ENCODE measurements at places on chromosomes 2 and 18.

- no peak for DNase-seq
Measured at GRCh38 chr2:108409768-108410167, 32.0 kb downstream of the SULT1C4 start.

DNA sequence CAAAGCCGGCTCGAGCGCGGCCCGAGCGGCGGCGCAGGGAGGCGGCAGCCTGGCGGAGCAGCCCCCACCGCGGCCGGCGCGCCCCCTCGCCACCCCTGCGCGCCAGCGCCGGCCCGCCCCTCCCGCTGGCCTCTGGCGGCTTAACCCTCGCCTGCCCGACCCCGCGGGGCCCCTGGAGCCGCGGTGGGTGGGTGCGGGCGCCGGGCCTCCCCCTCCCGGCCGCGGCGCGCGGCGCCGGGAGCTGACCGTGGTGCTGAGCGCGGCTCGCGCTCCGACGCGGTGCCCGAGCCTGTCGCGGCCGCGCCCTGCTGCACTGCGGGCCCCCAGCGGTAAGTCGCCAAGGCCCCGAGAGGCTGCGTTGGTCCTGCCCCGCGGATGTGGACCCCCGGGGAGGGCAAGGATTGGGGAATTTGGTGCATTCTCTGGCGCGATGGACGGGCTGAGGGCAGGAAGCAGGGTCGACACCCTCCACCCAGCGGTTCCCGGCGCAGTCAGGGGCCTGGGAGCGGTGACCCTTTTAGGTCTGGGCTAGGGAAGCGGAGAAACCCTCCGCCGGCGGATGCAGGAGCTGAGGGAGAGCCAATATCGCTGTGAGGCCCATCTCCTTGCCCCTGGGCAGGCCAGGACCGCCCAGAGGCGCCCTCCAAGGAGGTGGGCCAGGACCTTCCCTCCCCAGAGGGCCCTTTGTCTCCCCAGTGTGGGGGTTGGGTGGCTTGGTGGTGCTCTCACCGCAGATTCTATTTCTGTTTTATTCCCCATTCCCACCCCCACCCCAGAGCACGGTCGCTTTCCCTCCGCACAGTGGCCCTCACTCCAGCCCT is 923 bp downstream of the AMER3 start:
- no peak for DNase-seq

GRCh38 chr2:105373895-105374401 is 24.9 kb downstream of the FHL2 start:
- DNase-seq, result no peak

GRCh38 chr2:170736628-170737027 is 21.5 kb downstream of the SP5 start:
- DNase-seq, result no peak

DNA sequence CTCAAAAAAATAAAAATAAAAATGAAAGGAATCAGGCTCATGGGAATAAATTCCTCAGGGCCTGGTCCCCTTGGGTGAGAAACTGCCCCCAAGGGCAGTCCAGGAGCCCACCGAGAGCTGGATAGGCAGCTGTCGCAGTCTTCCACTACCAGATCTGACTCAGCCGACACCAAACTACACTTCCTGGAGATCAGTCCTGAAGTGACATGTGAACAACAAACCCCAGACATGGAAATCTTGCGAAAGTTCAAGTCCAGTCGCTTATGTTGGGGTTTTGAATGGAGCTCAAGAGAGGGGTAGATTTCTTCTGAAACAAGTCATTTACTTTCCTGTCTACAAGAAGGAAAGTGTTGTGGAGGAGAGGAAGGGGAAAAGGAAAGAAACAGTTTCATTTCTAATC is 12.9 kb downstream of the ADCY3 start:
- DNase-seq, result no peak

- DNase-seq, result no peak
Measured at GRCh38 chr18:62200121-62200914, 13.3 kb downstream of the RELCH start.

DNA sequence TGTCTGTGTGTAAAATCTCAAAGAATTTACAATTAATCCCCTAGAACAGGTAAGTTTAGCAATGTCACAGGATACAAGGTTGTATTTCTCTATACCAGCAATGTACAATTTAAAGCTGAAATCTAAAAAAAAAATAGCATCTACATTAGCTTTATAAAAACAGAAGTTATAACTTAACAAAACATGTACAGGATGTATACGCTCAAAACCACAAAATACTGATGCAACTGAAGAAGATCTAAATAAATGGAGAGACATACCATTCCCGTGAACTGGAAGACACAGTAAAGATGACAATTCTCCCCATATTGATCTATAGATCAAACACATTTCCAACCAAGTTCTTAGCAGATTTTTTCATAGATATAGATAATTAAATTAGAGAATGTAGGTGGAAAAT is 17.5 kb upstream of the RANBP2 start:
- DNase-seq, result no peak

- no peak for DNase-seq
Measured at GRCh38 chr2:23452372-23452771, 67.4 kb downstream of the KLHL29 start.

DNA sequence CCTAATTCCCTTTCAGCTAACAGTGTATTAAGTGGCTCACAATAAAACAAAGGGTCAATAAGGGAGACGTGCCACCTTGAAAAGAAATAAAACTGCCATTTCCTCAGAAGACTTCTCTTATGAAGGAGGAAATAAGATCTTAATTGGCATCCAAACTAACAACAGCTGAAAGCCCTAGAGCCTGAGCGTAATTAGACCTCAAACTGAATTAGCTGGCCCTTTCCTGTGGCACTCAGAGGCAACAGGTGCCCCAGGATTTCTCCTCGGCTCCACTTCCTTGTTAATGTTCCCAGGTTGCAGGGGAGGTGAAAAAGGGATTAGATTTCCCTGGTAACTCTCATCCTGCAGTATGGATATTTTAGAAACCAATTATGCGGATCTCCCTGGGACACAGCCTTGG is 804.3 kb downstream of the DCDC2C start:
- no peak for DNase-seq

- DNase-seq, result no peak
Measured at GRCh38 chr2:172375251-172375650, 52.1 kb upstream of the ITGA6 start.

DNA sequence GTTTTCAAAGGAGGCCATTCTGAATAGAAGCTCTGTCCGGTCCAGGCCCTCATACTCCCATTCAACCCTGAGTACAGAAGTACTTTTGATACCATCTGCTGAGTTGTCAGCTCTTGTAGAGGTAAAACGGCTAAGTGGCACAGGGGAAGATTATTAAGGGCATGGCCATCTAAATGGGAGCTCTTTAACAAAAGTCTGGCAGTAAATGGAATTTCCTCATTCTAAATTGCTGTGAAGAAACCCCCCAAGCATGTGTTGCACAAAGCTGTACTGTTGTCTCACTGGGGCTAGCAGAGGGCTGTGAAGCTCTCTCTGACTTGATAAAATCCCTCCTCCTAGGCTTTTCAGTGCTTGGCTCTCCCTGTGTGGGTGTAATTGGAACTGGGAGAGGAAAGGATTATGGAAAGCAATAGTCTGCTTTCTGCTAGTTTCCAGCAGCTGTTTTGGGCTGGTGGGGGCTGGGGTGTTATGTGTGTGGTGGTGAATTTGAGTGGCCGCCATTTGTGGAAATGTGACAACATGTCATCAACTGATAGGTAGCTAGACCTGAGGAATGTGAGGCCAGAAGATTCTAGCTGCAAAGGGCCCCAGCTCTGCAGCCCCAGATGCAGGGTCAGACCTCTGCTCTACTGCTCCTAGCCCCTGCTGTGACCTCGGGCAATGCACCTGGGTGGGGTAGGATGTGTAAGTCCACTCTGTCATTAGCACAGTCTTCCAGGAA is 65.1 kb downstream of the MAP4K4 start:
- no peak for DNase-seq

GRCh38 chr2:111178730-111179405 is 58.2 kb downstream of the BCL2L11 start:
- no peak for DNase-seq

DNA sequence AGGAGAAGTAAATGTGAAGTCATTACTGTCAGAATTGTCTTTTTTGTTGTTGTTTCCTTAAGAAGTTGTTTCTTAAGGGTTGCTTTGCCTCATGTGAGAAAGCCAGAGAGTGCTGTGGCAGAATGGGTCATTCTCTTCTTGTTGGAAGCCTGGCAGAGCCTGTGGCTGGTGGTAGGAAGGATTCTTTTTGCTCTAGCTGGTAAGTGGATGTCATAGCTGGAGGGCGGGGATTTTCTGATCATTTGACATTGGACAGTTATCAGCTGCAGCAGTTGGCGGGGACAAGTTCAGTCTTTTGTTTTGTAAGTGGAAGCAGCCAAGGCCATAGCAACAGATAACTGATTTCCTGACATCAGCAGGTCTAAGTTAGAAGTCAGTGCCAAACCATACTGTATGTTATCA is 5.5 kb upstream of the RMDN2 start:
- DNase-seq, result no peak

GRCh38 chr2:105437708-105438103 is 38.9 kb upstream of the FHL2 start:
- no peak for DNase-seq
